Cortex of kidney (tissue), 1 donor: ENCODE measurements at places on chromosomes 7 and 10.

DNA sequence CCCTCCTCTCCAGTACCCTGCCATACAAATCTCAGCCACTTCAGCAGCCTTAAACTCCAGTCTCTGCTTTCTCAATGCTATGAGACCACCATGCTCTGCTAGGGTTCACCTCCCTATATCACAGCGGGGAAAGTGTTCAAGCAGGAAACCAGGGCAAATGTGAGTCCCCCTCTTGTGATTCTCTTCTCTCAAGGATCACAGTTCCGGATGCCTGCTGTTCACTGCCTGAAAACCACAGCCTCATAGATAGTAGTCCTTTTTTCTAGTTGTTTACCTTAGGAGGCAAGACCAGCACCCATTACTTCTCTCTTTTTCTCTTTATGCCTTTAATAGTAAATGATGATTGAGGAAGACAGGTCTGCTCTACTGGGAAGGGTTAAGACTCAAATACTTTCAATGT is 100.8 kb downstream of the SGMS1 start:
- no peak for DNase-seq

- DNase-seq = no peak
These were observed 102.1 kb upstream of the PDGFA start for GRCh38 chr7:621572-622285.

DNA sequence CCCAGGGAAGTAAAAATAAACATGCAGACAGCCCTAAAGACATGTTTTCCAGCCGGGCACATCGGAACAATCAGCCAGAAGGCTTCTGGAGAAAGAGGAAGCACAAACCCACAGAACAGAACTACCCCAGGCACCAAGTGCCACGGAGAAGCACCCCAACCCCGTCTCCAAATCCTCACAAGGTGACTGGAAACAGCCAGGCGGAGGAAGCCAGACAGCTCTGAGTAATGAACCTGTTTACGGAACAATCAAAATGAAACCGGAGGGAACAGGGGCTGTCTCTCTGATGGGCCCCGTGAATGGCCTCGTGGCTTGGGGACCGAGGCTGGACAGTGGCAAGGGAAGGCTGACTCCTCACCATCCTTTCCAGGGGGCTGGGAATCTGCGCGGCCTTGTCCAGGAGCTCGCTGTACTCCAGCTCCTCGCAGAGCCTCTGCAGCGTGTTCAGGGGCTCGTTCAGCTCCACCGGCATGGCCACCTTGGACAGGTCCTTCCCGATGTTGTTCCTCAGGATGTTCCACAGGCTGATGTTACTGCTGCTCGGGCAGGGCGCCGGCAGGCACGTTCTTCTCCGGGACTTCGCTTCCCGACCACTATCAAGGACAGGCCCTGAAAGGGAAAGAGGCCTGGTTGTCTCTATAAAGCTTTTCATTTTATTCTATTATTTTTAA is 77.0 kb upstream of the GSDME start:
- DNase-seq = no peak

- DNase-seq = no peak
These were observed 15.5 kb upstream of the CHN2 start for GRCh38 chr7:29179115-29179514.

- no peak for DNase-seq
These were observed 987 bp upstream of the EXOC6 start for GRCh38 chr10:92847202-92847864.

DNA sequence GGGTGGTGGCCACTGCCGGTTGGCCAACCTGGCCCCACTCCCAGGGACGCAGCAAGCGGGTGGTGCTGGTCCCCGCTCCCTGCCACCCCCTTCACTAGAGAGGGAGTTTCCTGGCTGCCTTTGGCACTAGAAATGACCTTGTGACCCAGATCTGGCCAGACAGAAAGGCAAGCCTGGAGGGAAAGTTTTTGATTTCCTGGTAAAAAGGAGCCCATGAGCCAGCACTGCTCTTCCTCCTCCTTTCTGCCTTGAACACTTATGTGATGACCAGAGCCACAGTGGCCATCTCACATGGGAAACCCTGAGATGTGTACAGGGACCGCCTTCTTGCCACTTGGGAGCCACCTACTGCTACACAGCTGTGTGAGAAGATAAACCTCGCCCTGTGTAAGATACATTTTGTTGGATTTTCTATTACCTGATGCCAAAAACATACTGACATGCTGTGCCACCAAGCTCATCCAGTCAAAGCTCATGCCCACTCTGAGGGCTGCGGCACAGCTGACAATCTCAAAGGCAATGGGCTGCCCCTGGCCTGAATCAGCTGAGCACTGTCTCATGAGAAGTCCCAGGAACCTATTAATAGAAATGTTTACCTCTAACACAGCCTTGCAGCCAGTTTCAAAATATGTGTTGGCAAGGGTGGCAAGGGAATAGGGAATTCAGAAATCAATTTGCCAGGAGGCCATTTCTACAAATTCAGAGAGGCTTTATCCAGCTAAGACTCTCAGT is 94.0 kb downstream of the CYTH3 start:
- DNase-seq = no peak

DNA sequence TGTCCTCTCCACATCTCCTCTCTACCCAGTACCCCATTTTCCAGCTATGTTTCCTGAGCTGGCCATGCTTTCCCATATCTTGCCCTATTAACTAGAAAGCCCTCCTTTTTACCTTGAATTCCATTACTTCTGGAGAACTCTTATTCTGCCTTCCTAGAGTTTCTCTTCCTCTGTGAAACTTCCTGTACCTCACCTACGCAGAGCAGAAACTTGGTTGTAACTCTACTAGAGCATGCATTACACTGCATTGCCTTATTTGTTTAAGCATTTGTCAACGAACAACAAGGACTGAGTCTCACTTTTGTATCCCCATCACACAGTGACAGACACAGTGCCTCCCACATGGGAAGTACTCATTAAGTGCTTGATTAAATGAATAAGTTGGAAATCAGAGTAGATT is 36.4 kb downstream of the VCL start:
- no peak for DNase-seq

DNA sequence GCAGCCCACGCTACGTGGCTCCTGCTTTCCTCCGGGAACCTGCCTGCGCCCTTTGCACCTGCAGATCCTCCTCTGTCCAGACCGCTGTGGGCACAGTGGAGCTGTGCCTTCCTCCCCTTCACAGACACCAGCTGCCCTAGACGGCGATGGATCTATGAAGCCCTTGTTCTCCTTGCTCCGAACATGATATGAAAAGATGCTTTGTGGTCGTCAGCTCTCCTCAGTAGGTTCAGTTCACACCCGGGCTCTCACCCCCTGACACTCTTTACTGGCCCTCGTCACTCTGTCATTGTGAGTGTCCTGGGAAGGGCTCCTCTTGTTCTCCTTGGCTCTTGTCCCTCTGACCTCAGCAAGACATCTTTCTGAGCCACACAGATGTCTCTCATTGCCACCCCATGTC is 4.2 kb downstream of the ZNF488 start:
- DNase-seq = no peak

GRCh38 chr7:146700015-146700560 is 583.5 kb downstream of the CNTNAP2 start:
- no peak for DNase-seq

DNA sequence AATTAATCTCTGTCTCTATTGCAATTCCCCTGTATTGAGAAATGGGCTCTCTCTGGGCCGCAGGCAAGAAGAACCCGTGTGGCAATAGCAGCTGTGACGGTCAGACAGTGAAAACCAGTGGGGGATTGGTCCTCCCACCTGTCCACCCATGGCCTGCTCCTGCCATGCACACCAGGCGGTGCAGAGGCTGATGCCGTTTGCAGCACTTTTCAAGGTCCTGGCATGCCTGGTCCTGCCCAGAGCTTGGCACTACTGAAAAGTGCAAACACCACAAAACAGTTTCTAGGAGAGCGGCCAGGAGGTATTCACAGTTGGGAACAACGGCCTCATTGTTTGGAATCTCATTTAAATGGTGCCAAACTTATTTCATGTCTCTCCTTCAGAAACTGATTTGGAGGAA is 41.5 kb downstream of the PSPH start:
- no peak for DNase-seq

DNA sequence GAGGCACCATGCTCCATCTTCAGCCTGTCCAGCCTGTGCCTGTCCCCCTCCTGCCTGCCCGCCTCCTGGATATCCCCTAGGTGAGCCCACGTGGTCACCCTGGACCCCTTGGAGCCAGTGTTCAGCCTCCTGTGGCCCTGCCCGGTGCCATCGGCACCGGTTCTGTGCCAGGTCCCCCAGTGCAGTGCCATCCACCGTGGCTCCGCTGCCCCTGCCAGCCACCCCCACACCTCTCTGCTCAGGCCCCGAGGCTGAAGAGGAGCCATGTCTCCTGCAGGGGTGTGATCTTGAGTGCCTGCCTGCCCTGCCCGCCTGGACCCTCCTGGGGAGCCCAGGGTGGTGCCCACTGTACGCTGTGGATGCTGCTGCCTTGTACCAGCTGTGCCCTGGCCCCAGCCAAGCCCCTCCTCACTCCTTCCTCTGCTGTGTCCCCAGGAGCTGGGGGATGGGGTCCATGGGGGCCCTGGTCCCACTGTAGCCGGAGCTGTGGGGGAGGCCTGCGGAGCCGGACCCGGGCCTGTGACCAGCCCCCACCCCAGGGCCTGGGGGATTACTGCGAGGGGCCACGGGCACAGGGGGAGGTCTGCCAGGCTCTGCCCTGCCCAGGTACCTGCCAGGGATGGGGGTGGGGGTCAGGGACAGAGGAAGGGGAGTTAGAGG is 26.2 kb upstream of the ZNF862 start:
- no peak for DNase-seq

DNA sequence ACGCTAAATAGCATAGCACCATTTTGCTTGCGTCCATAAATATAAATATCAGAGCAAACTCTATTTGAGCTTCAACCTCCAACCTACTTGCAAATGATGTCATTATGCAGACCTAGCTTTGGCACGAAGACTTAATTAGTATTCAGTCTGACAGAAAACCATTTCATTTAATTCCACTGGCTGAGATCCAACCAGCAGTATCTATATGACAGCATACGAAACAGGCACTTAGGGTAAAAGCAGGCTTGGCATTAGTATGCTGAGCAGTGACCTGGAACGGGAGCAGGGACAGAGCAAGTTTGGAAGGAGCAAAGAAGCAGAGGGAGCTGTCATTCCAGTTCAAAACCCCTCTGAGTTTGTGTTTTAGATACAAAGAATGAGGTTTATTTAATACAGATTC is 312.5 kb upstream of the CHRM2 start:
- DNase-seq = no peak

GRCh38 chr10:4654496-4654895 is 171.5 kb upstream of the AKR1E2 start:
- no peak for DNase-seq

- no peak for DNase-seq
These were observed 73.0 kb upstream of the CABCOCO1 start for GRCh38 chr10:61589547-61590243.

DNA sequence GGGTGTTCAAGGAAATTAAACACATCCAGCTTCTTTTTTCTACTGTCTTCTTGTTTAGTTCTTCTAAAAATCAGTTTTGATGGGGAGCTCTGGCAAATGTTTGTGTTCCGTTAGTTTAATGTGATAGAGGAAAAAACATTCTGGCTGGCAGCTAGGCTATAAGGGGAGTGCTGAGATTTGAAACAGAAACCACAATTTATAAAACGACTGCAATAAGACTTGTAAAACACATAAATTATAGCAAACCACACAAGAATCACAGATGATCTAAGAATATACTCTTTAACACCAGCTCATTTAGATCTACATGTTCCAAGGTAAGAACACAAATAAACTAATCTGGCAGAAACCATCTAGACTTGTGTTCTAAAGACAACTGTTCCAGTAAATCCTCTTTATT is 425.5 kb downstream of the CNTNAP2 start:
- no peak for DNase-seq

DNA sequence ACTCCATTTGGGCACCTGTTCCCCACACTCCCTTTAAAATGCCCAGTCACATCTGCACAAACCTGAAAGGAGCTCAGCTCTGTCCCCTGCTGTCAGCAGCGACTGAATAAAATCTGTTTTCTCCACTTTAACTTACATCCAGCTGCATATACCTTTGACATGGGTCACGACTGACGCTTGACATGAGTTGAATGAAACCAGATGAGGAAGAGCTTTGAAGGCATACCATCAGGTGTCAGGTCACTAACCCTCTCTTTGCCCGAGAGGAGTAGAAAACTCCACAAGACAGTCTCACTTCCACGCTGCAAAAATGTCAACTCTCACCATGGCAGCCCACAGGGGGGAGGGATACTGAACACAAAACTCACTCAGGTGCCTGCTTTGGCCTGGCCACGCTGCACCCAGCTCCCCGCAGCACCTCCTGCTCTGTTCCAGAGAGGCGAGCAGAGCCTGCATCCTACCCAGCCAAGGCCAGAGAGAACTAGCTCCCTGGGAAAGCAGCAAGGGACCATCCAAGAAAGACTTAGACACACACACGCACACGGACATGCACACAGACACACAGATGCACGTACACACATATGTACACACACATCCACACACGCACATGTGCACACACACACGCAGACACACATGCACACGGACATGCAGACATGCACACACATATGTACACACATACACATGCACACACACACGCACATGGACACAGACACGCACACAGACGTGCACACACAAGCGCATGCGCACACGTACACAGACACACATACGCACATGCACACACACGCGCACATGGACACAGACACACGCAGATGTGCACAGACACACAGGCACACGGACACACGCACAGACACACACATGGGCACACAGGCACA is 191.0 kb downstream of the MAD1L1 start:
- no peak for DNase-seq

- no peak for DNase-seq
These were observed 426.3 kb upstream of the POT1 start for GRCh38 chr7:125355899-125356298.

DNA sequence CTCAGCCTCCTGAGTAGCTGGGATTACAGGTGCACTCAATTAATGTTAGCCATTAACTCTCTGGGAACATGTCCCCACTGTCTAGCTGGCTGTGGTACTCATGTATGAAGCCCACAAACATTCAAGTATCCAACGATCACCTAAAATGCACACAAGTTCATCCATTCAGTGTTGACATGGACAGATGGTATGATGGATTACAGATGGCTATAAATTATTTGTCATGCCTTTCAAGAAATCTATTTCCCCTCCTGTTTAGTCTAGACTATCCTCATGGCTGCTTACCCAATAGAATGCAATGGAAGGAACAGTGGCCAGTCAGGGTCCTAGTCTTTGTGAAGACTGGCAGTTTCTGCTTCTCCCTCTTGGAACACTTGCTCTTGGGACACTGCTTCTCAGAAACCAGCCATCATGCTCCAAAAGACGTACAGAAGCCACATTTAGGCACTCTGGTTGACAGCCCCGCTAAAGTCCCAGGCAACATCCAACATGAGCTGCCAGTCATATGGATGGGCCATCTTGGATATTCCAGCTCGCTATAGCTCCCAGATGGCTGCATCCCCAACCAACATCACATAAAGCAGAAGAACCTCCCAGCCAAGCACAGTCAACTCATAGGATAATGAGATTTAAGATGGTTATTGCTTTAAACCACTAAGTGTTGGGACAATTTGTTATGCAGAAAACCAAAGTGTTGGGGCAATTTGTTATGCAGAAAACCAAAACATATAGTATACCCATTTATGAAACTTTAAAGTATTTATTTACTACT is 33.1 kb downstream of the MYL10 start:
- no peak for DNase-seq
